ENCODE measurements at places on chromosomes 1 and 21. TPM values are rescaled to one million over a fixed set of nuclear protein-coding genes. Genes with fewer than 3 reads are reported as not detected.

The SLAMF6 gene
- total RNA-seq, result not detected

The PLEKHN1 gene
- 4.2 TPM for total RNA-seq

The CCDC181 gene
- 0.20 TPM for total RNA-seq

The NHLH2 gene
- not detected for total RNA-seq

The C4BPA gene
- total RNA-seq, result 0.33 TPM

The OMA1 gene
- total RNA-seq, result 5.0 TPM

The GOLT1A gene
- 4.6 TPM for total RNA-seq

The SLC22A15 gene
- 0.74 TPM for total RNA-seq

The THEM4 gene
- 14.4 TPM for total RNA-seq

The ANGPTL3 gene
- not detected for total RNA-seq

The RGS8 gene
- total RNA-seq, result not detected

The AMPD2 gene
- total RNA-seq, result 26.6 TPM

The BRINP3 gene
- not detected for total RNA-seq

The TRAF3IP3 gene
- not detected for total RNA-seq

The ANKRD35 gene
- not detected for total RNA-seq

The TSPAN2 gene
- total RNA-seq, result 1.4 TPM

The MIXL1 gene
- not detected for total RNA-seq

The MATN1 gene
- not detected for total RNA-seq

The MNDA gene
- total RNA-seq, result not detected

The VTCN1 gene
- total RNA-seq, result not detected

The GBP6 gene
- total RNA-seq, result not detected

The SPEN gene
- total RNA-seq, result 47.4 TPM

The ALX3 gene
- not detected for total RNA-seq

The NR1I3 gene
- total RNA-seq, result not detected

The SVBP gene
- total RNA-seq, result 18.1 TPM

The WASF2 gene
- 64.6 TPM for total RNA-seq

The SLC5A9 gene
- total RNA-seq, result not detected

The SLC26A9 gene
- total RNA-seq, result 0.09 TPM

The HAO2 gene
- total RNA-seq, result not detected

The MEF2D gene
- total RNA-seq, result 17.8 TPM
